Liver (tissue), 10 donors: ENCODE measurements at places on chromosomes 2 and 18.

GRCh38 chr2:109721135-109721534 lies 73.0 kb upstream of the RGPD5 start:
- no peak for DNase-seq

DNA sequence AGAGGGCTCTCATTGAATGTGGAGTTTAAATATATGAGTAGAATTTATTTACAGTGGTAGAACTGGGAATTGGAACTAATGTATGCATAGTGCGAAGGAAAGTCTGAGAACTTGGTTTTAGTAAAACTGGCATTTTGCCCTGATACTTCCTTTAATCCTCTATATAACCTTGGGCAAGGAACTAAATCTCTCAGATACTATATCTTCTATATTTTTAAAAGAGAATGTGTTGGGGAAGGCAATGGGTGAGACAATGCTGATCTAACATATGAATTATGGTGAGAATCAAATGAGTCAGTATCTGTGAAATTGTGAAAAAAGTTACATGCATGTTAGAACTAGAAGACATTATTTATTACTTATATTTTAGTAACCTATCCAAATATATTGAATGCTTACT lies 2109.4 kb upstream of the PIK3C3 start:
- no peak for DNase-seq

- DNase-seq = no peak
Observed at GRCh38 chr2:24261441-24261840, 86.6 kb downstream of the FAM228A start.

GRCh38 chr2:46816846-46817726 lies 98.5 kb downstream of the MCFD2 start:
- no peak for DNase-seq
